CD4-positive, alpha-beta T cell treated with Interleukin-4 for 4 hours (primary cell): ENCODE measurements at places on chromosomes 4 and X.

GRCh38 chrX:68710870-68711576, 63.6 kb downstream of the STARD8 start:
- DNase-seq = no peak

GRCh38 chr4:78129383-78130108, 72.4 kb downstream of the FRAS1 start:
- DNase-seq = no peak

DNA sequence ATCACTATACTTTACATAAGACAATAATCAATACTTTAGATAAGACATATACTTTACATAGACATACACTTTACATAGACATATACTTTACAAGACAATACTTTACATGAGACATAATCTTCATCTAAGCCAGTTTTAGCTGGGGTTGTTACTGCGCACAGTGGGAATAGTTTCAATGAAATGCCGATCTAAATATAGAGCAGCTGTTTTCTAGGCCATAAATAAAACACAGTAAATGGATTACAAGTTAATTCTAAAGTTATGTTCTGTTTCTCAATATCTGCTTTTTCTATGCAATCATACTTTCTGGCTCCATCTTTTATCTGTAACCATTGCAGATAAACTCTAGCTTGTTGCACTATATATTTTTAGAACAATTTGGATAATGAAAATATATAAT, 1470.6 kb upstream of the PABPC4L start:
- no peak for DNase-seq

DNA sequence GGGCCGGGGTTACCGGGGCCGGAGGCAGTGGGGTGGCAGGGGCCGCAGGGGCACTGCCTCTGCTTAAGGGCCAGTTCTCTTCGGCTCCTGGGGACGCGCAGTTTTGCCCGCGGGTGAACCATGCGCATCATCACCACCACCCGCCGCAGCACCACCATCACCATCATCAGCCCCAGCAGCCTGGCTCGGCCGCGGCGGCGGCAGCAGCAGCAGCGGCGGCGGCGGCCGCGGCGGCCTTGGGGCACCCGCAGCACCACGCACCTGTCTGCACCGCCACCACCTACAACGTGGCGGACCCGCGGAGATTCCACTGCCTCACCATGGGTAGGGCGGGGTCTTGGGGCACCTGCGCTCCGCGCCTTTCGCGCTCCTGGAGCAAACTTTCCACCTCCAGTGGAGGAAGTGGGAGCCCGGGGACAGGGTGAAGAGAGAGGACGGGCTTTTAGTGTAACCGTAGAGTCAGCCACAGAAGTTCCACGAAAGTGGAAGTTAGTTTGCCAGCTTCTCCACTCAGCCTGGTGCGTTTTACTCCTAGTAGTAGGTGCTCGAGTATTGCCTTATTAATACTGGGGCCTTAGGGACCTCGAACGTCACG, 729 bp downstream of the GSX2 start:
- no peak for DNase-seq

GRCh38 chrX:107805179-107805578, 20.5 kb upstream of the MID2 start:
- DNase-seq = no peak

GRCh38 chr4:22869235-22869634, 176.5 kb downstream of the GBA3 start:
- no peak for DNase-seq

GRCh38 chr4:139857977-139858376, 192.4 kb downstream of the MGST2 start:
- no peak for DNase-seq

GRCh38 chrX:29617725-29618124, 597.6 kb upstream of the MAGEB2 start:
- no peak for DNase-seq

DNA sequence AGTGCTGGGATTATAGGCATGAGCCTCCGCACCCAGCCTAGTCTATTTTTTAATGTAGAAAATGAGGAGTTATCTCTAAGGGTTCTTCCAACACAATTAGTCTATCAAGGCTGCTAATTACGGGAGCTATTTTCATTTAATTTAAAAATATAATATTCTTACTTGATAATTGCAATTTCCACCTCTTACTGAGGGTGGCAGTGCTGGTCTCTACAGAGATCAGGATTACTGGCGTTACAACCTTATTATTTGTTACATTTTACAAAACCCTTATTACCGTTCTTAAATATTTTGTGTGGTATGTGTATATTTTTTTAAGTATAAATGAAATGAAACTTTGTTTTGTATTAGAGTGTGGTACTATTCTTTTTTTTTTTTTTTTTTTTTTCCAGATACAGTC, 17.6 kb upstream of the GK start:
- DNase-seq = peak; percentile 22

- no peak for DNase-seq
Observed at GRCh38 chr4:72555377-72555831, 13.6 kb downstream of the ADAMTS3 start.

DNA sequence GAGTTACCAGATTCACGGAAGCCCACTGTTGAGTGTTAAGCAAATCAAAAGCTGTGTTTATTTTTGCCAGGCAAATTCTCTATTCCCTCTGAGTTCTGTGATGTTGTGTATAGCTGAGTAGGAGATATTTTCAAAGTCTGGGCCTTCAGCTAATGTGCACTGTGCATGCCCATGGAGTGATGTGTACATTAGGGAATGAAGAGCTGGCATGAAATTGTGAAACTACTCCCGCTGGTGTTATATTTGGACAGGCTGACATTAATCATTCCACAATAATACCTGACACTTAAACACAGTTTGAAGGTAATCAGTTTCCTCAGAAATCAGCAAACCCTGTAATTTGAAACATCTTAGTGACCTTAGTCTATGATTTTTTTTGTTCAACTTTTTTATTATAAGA, 88.1 kb upstream of the MBNL3 start:
- no peak for DNase-seq

- no peak for DNase-seq
Observed at GRCh38 chr4:39259571-39260330, 77.4 kb downstream of the WDR19 start.

DNA sequence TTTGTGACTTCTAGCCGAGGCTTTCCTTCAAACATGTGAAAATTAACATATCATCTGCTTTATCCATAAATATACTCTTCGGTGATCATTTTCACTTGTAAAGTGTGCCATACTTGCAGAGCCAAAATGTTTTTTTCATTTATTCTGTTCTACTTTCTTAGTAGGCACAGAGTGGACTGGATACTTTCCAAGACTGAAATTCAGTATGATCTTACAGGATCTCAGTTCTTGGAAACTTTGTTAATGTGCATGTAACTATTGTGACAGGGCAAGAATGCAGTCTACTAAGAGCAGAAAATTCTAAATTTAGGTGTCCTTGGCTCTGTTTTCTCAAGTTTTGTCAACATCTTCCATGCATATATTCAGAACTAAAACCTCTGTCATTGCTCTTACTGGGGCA, 284.9 kb downstream of the TEX13A start:
- no peak for DNase-seq

- DNase-seq = no peak
Observed at GRCh38 chr4:172982151-172982590, 186.4 kb upstream of the GALNT7 start.

- DNase-seq = no peak
Observed at GRCh38 chrX:34586936-34587335, 70.1 kb downstream of the TMEM47 start.

GRCh38 chrX:43813319-43813718, 68.9 kb downstream of the MAOB start:
- DNase-seq = no peak

- DNase-seq = no peak
Observed at GRCh38 chr4:113977526-113977855, 2.0 kb downstream of the ARSJ start.

DNA sequence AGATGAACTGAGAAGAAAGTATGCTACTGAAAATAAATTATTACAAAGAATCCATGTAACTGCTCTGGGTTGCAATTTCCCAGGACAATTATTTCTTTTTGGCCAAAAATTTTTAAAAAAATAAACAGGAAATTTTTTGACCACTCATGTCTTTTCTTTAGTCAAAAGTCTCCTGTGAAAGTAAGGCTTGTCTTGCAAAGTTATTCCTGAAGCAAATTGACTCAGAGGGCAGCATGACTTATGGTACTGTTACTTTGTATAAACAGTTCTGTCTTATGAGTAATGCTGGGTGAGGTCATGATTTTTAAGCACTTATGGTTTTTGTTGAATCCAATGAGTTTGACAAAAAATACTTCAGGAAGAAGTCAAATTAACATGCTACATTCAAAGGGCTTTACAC, 292.8 kb upstream of the ARSJ start:
- DNase-seq = no peak
